Stomach (tissue), 19 donors: ENCODE measurements at places on chromosomes 4 and X.

DNA sequence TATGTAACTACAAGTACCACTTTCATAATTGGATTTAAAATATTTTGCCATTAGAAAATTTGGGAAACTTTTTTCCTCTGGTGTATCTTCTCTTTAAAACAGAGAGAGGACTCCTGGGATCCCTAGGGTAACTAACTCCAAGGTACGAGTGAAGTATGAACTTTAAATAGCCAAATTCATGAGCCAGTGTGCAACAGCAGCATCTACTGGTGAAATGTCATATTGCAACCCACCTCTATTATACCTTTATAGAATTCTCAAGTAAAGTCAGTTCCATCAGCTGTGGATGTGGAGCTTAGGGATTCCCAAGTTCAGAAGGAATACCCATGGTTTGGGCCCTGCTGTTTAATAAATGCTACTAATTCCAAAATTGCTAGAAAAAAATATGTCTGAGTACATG, 282.7 kb upstream of the TAPT1 start:
- no peak for DNase-seq

- peak; percentile 87 for DNase-seq
Observed at GRCh38 chrX:48487362-48487798, 11.4 kb downstream of the FTSJ1 start.

DNA sequence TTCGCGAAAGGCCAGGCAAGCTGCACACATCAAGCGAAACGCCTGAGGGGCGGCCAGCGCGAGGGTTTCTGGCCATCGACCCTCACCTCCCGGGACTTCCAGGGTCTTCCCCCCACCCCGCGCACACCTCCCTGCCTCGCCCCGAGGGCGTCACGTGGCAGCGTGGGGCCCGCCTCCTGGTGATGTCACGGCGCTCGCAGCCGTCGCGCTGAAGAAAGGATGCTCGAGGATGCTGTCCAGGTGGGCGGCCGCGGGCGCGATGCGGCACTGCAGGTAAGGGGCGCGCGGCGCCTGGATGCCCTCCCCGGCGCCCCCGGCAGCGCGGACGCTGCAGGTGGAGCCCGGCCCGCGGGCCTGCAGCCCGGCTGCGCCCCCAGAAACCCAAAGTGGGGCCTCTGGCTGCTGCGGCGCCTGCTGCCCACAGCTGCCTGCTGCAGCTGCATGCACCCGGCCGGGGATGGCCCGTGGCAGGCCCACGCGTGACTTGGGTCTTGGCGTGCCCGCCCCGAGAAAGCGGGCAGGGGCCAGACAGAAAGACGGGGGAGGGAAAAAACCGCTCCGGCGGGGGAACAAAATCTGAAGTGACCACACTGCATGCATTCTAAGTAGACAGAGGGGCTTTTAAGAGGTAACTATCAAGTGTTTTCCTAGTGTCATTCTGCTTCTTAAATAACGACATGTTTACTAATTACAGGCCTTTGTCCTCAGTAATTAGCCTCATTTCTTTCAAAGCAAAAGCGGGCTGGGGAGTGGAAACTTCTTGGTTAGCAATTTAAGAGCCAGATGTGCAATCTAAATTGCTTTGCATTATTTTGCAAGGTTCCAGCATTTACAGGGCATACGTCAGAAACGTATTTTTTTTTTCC, 1.7 kb downstream of the CLCN4 start:
- no peak for DNase-seq

- DNase-seq = no peak
Observed at GRCh38 chr4:148495463-148495862, 53.2 kb upstream of the NR3C2 start.

DNA sequence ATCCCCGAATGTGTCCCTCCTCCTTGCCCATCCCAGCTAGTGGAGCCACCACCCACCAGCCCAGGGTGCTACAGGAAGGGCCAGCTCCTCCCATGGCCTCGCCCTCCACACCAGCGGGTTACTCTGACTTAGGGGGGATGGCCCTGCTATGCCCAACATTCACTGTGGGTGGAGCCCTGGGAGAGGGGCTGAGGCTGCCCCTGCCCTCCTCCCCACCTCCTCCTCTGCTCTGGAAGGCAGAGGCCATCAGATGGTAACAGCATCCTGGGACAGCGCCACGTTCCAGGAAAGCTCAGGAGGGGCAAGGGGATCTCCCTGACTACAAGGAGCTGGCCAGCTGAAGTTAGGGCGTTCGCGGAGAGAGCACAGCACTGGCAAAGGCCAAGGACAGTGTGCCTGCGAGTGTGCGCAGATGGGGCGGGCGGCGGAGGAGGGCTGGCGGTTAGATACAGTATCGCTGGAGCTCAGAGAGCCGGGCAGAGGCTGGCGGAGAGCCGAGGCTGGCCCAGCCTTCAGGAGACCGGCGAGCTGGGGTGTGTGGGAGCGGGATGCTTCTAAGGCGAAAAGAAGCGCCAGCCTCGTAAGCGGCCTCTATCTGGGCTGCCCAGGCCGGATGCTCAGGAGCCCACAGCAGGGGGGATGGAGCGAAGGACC, 1.5 kb downstream of the JAKMIP1 start:
- DNase-seq = no peak

DNA sequence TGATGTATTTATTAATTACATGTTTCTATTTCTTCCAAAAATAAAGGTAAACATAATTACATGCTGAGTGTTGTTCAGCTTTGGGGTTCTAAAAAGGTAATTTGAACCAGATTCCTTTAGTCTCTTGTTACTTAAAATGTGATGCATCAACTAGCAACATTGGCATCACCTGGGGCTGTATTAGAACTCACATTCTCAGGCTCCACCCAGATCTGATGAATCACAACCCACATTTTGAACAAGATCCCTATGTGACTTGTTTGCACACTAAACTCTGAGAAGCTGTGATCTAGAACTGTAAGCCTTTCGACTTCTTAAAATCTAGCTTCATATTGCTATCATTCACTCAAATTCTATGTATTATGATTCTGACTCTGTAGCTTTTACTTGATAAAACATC, 23.0 kb upstream of the HS3ST1 start:
- no peak for DNase-seq
